Effector CD8-positive, alpha-beta T cell (primary cell): ENCODE measurements at places on chromosomes 4 and X.

DNA sequence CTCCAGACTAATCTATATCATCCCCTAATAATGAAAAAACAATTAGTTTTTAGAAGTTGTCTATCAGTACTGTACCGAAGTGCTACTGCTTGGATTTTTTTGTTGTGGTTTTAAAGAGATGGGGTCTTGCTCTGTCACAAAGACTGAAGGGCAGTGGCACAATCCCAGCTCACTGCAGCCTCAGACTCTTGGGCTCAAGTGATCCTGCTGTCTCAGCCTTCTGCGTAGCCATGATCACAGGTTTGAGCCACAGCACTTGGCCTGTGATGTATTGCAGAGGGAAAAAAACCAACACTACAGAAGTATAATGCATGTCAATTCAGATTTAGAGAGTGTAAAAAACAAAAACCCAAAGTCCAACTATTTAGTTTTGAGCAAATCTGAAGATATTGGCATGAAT is 875.0 kb downstream of the ADGRL3 start:
- no peak for DNase-seq

GRCh38 chr4:81678801-81679200 is 207.1 kb upstream of the RASGEF1B start:
- no peak for DNase-seq

GRCh38 chr4:165464813-165465381 is 86.1 kb downstream of the CPE start:
- DNase-seq, result no peak

DNA sequence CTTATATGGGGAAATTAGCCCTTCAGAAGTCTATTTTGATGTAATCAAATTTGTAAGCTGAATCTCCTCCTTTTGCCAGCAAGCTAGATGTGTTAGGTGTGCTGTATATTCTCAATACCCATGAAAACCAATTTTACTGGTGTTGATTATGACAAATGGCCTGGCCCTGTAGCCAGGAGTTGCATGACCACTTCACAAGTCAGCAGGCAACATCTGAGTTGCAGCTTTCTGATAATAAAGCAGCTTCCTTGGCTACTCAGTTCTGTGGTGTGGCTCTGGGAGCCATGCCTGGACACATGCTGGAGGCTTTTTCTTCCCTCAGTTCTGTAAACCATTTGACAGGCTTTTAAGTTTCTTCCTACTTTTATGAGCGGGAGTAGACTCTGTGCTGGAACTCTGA is 154.1 kb upstream of the CXCL13 start:
- DNase-seq, result no peak

GRCh38 chr4:40121515-40121914 is 64.9 kb downstream of the N4BP2 start:
- DNase-seq, result no peak

GRCh38 chr4:147220833-147221232 is 260.1 kb upstream of the EDNRA start:
- DNase-seq, result no peak

DNA sequence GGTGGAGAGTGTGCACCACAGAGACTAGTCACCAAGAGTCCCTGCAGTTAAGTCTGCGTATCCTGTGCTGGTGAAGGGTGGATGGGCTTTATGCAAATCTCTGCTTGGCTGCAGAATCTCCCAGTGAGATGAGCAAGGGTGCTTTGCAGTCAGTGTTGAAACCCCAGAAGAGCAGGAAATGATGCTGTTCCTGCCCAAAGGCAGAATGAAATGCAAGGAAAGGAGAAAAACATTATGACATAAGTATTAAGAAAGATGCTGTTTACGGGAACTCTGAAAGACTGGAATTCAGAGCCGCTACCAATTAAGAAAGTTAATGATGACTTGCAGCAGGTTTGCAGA is 25.4 kb upstream of the ACSL1 start:
- no peak for DNase-seq

DNA sequence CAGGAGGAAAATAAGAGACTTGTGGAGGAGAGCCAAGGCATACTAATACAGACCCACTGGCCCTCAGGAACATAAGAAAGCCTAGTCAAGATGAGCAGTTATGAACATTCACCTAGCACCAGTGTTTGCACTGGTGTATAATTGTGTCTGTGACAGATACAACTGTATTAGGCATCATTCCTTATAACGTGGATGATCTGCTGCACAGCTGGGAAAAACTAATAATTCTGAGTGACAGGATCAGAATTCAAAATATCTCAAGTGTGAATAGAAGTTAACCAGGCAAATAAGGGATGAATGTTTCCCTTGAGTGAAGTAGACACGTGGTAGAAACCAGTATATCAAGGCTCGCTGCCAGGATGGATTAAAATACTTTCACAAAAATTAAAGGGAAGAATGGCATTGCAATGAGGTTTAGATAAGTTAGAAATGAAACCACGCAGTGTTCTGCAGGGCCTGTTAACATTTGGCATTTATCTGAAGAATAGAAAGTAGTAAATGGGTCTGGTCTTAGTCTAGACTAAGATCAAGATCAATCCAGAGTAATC is 325.9 kb downstream of the EPHA5 start:
- no peak for DNase-seq

DNA sequence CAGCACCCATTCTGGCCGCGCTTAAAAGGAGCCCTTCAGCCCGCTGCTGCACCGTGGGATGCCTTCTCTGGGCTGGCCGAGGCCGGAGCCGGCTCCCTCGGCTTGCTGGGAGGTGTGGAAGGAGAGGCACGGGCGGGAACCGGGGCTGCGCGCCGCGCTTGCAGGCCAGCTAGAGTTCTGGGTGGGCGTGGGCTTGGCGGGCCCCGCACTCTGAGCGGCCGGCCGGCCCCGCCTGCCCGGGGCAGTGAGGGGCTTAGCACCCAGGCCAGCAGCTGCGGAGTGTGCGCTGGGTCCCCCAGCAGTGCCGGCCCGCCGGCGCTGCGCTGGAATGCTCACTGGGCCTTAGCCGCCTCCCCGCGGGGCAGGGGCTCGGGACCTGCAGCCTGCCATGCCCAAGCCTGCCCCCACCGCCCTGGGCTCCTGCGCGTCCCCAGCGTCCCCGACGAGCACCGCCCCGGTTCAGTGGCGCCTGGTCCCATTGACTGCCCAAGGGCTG is 111.3 kb downstream of the PCDH18 start:
- DNase-seq, result no peak

GRCh38 chr4:135192751-135193535 is 991.4 kb upstream of the PABPC4L start:
- DNase-seq, result no peak
